ENCODE measurements at places on chromosomes 4 and X.

DNA sequence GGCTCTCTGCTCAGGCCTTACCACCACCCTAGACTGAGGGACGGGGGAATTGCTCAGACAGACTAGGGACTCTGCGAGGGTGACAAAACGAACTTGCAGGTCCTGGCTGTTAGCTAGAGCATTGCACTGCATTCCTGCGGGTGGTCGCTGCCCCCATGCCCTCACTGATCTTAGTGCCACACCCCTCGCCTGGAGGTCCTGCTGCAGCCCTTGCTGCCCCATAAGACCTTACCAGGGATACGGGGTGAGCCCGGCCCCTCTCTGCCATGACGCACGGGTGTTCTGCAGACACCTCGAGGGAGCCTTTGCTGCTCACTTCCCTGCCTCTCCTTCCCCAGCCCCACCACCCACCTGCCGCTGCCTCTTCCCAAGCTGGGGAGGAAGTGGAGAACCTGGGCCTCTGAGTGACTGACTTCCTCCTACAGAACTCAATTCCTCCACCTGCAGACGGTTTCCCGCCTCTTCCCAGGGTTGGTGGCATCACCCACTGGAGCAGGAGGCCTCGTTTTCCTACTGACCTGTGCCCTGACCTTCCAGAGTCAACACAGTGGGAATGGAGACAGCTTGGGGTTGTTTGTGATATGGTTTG lies 19.8 kb upstream of the TBC1D14 start:
- no peak for DNase-seq

- DNase-seq: no peak
Observed at GRCh38 chr4:43380093-43380492, 487.6 kb downstream of the GRXCR1 start.

- no peak for DNase-seq
Observed at GRCh38 chrX:19019996-19020395, 36.1 kb upstream of the PHKA2 start.

- DNase-seq: peak; percentile 19
Observed at GRCh38 chr4:174037631-174038030, 245.8 kb downstream of the FBXO8 start.

- DNase-seq: no peak
Observed at GRCh38 chr4:174933083-174933482, 14.9 kb downstream of the ADAM29 start.

All from HTR-8/SVneo (cell line).